ENCODE measurements at places on chromosomes 5 and 9.

DNA sequence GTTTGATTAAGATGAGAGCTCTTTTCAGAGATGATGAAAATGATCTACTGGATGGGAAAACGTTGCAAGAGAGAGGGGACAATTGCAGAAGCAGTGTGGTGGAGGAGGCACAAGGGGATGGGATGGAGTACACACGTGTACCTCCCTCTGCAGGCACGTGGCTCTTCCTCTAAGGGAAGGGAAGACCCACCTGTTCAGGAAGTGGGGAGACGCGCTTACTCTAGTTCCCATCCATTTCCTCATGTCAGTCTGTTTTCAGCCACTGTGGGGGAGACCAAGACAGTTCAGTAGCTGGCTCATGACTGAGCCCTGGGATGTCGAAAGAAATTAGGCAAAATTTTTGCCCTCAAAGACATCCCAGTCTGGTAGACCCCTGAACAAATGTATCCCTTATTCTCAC lies 619.2 kb upstream of the CLINT1 start:
- no peak for DNase-seq

- DNase-seq: no peak
Measured at GRCh38 chr9:134811673-134812342, 68.8 kb upstream of the FCN2 start.

GRCh38 chr5:32935283-32935682 lies 224.2 kb downstream of the NPR3 start:
- no peak for DNase-seq

DNA sequence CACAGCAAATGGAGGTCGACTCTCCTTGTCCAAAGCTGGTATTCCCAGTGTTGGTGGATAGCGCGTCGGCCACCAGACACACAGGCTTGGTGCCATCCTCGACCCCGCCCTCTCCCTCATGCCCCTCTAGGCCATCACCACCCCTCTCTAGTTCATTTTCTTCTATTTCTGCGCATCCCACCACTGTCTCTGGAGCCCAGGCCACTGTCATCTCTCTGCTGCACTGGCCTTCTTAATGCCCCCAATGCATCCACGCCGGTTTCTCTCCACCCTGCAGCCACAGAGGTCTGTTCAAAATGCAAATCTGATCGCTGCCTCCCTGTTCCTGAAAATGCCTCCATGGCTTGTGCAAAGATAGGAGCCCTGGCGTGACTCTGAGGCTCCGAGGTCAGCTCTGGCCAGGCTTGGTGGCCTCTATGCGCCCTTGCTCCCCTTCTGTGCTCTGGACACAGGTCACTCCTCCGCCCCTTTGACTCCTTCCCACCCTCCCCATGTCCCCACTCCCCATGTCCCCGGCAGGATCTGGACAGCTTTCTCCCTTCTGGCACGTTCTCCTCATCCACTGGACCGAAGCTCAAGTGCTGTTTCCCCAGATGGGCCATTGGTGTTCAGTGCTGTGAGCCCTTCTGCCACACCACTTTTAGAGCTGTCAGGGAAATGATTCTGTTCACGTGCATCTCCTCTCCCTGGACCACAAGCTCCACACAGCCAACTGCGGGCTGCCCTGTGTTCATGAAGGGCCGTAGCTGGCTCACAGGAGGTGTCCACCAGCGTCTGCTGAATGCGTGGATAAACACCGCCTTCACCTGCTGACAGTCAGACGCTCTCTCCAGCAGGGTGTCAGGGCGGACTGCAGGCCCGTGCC lies 59.5 kb upstream of the RNF130 start:
- no peak for DNase-seq

DNA sequence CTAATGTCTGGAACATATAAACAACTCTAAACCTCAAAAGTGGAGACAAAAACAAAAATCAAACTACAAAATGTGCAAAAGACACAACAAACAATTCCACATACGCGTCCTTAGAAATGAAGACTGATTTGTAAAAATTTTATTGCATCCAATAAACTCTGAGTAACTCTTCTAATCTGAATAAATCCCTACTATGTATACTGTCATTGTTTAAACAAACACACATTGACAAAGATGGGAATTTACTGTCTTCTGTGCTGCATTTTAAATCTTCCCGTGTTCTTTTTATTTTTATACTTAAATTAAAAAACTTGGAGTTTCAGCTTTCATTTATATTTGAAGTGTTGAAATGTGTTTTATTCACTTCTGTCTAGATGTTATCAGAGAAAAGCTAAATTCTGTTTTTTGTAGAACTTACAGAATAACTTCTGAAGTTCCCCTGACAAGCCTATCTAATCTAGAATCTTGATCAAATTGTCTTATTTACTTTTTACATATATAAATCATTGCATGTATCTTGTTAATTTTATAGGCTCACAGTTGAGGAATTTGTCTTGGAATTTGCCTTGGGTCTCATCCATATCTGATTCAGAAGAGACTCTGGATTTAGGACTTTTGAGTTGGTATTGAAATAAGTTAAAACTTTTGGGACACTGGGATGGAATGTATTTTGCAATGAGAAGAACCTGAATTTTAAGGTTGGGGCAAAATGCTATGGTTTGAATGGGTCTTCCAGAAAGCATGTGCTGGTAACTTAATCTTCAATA lies 2064.4 kb upstream of the C9orf72 start:
- no peak for DNase-seq

- peak; percentile 32 for DNase-seq
Measured at GRCh38 chr9:84750152-84750865, 80.8 kb downstream of the NTRK2 start.

DNA sequence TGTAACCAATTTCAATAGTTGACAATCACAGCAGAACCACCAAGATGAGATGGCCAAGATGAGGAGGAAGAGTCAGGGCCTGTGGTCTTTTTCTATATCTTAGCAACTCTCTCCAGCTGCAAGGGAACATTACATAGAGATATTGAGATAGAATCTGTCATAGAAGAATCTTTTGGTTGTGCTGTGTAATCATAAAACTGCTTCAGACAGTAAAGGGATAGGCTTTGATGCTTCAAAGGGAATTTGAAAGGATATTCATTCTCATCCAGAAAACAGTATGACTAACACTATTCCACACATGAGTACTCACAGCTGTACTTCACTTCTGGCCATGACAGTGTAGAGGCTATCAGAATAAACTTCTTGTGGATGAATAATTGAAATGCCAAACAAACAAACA lies 145.9 kb downstream of the YIPF5 start:
- no peak for DNase-seq

All from lower leg skin (tissue), 4 donors.